ENCODE measurements at places on chromosomes 3 and 15.

- no peak for DNase-seq
These were observed 710.1 kb downstream of the SQOR start for GRCh38 chr15:46344915-46345314.

- DNase-seq: peak; percentile 91
These were observed 48.7 kb upstream of the NR2E3 start for GRCh38 chr15:71761649-71762048.

DNA sequence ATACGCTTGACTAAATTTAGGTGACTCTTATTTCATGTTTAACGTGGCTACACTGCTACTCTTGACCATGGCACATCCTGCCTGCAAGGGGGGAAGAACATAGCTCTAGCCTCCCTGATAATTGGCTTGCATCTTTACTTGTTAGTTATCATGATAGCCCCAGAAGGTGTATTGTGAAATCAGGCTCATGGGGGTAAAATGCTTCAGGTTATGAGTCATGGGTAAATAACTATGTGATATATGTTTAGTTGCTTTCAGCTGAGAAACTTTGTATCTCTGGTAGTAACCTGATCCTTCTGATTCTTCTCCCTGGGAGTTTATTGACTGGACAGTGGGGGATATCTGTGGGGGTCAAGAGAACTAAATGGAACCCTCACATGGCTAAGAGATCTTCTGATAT lies 660.8 kb upstream of the UBE2E2 start:
- DNase-seq: no peak

GRCh38 chr3:64696896-64697295 lies 9.1 kb upstream of the ADAMTS9 start:
- DNase-seq: no peak

DNA sequence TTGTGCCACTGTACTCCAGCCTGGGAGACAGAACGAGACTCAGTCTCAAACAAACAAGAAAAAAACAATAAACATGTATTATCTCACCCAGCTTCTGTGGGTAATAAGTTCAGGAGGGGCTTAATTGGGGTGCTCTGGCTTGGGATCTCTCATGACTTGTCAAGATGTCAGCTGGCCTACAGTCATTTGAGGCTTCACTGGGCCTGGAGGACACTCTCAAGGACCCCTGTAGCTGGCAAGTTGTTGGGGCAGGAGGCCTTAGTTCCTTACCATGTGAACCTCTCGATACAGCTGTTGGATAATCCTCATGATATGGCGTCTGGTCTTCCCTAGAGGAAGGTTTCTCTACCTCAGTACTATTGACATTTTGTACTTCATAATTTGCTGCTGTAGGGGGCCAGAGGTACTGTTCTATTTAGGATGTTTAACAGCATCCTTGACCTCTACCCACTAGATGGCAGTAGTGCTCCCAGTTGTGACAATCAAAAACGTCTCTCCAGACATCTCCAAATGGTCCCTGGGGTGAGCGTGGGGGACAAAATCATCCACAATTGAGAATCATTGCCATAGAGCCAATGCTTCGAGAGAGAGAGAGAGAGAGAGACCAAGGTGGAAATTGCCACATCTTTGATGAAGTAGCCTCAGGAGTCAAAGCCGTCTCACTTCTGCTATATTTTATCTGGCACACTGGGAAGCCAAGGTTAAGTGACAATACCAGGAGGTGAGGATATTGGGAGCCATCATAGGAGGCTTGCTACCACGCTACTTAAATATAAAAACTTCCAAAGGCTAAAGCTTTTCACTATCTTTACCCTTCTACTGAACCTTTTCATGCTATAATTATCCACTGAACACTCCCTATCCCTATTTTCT lies 23.9 kb upstream of the SLTM start:
- DNase-seq: peak; percentile 95

DNA sequence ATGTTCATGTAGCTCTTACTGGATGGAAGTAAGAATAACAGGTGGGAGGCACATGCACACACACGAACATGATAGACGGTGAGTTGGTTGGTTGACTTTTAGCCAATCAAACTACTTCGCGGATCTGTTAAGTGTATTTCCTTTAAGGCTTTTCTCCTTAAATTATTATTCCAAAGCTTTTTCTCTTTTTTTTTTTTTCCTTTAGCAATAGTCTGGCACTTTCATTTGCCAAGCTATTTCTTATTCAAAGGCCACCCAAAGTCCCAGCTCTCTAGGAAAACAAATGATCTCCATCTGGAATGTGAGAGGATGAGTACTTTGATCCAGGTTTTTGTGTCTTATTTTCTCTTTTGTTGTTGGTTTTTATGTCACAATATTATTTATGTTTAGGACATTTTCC lies 141.1 kb downstream of the TPRG1 start:
- DNase-seq: no peak

- peak; percentile 56 for DNase-seq
These were observed 152.4 kb downstream of the AGBL1 start for GRCh38 chr15:86231864-86232721.

DNA sequence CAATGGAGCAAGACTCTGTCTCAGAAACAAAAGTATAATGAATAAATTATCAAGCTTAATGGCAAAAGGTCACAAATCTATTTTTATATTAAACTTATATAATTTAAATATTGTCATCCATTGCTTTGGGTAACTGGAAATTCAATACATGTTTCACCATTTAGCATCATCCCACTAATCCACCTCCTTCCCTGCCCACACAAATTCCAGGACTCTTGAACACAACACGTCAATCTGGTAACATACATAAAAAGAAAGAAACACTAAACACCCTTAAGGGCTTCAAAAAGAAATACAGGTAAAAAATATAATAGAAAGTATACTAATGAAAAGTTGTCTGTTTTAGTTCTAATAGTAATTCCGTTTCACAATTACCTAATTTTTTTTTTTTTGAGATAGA lies 149.4 kb downstream of the STAG1 start:
- DNase-seq: no peak

- DNase-seq: peak; percentile 38
These were observed 756 bp upstream of the CAMK2N2 start for GRCh38 chr3:184261854-184262763.

DNA sequence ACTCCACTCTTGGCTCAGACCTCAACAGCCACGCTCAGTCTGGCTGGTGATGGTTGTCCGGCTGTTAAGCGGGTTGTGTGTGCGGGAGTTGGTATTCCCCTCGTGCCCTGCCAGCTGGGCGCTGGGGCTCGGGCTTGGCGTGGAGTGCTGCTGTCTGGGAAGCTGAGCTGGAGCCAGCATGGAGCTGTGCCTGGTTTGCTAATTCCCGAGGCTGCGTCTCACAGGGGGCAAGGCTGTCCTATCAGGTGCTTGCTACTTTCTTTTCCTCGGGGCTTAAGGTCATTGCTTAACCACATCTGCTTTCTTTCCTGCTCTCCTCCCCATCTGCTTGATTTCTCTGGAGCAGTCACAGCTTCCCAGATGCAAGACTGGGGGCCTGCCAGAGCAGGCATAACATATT lies 29.9 kb downstream of the PDIA5 start:
- DNase-seq: no peak

- no peak for DNase-seq
These were observed 169.3 kb downstream of the LPP start for GRCh38 chr3:188323067-188323842.

DNA sequence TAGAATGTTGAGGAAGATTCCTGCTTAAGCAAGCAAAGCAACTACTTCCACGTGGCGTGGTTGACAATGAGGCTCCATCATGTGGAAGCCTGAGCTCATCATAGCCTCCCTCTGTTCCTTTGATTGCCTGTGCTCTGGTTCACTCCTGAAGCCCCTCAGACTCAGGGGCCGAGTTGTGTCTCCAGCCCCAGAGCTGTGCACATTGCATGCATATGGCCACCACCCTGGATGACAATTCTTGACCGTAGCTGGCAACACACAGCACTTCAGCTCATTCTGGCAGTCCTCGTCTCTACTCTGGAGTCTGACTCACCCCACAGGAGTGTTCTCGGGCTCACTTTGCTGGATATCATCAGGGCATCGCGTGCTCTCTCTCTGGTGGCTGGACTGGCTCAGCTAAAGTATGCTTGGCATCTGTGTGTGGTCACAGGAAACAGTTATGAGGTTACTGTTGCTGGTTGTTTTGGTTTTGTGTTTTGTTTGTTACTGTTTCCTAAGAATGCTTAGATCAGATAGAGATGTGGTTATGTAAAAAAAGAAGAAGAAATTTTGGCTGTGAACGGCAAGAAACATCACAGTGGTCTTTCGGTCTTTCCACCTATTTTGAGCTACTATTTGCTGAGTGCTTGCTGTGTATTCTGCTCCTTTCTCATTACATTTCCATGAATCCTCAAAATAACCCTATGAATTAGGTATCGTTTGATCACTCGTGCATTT lies 41.6 kb upstream of the MRPS22 start:
- peak; percentile 86 for DNase-seq

GRCh38 chr15:70584441-70584837 lies 178.9 kb downstream of the UACA start:
- no peak for DNase-seq

DNA sequence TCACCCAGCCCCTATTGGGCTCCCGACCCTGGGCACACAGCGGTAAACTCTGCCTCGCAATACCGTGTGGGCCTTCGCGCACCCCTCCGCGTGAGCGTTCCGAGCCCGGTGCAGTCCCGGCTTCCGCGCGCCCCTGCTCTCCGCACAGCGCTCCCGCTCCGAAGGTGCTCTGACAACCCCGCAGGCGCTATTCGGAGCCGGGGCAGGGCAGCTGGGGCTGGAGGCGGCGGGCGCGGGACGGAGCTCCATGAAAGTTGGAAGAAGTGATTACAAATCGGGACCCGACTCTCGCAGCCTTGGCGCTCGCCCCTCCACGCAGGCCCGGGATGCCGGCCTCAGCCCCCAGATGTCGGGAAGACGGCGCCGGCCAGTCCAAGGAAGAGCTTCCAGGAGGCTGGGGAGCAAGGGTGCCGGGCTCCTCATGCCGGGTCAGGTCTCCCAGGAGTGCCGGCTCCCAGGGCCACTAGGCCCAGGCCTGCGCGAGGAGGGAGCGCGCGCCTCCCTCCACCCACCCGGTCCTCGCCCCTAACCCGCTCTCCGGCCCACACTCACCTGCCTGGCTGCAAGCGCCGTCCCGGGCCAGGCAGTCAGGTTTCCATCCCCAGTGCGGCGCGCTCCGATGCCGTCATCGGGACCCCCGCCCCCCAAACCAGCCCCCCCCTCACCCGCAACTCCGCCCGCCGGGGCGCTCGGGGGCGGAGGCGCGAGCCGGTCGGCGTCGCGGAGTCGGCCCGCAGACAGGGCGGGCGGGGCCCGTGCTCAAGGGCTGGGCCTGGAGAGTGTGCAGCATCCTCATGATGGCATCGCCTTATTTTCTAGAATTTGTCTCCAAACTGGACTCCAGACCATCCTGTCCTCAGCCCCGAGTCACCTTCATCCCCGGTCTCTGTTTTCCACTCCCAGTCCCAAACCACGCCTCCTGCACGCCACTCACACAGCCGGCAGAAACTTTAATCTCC lies at the start of gene KIF7:
Gene KIF7 (minus strand): TSS at position 621 of the 959 bp plus-strand sequence. CDS start 2,537 bp downstream, outside the sequence.
- no peak for DNase-seq

- no peak for DNase-seq
These were observed 262.5 kb downstream of the CGGBP1 start for GRCh38 chr3:87796137-87796842.

DNA sequence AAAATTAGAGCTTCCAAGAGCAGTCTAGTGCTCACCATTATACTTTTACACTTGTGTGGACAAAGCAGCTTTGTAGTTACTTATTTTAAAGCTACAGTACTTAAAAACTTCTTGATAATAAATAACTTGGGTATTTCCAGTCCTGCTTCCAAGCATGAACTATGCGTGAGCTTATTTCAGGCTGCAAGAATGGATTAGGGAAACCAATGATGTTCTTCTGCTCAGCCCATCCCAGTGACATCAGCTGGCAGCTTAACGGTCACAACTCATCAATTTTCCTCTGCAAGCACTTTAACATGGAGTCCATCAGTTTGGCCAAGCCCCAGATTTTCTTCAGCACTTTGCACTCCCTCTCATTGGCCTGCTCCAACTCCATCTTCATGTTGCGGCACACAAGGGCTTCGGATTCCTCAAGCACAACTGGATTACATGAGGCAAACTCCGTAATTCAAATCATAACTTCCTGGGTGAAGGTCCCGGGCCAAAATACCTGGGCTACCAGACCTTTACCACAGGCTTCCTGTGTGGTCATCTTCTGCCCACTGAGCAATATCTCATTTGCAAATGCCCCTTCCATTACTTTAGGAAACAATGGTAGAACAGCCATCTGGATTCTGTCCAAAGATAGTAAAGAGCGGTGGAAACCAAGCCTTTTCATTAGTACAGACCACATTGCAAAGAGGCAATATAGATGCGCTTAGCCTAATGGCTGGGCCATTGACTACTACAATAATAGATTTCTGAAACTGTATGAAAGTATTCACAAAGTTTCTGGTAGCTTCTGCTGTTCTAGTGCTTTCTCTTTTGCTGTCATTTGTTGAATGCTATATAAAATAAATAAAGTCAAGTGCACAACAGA lies 87.5 kb upstream of the DAZL start:
- DNase-seq: no peak

GRCh38 chr3:173396191-173397041 lies 1.1 kb upstream of the NLGN1 start:
- DNase-seq: no peak

- no peak for DNase-seq
These were observed 54.4 kb downstream of the ANXA2 start for GRCh38 chr15:60343221-60343970.

GRCh38 chr3:191781044-191781443 lies 320.1 kb downstream of the PYDC2 start:
- no peak for DNase-seq

DNA sequence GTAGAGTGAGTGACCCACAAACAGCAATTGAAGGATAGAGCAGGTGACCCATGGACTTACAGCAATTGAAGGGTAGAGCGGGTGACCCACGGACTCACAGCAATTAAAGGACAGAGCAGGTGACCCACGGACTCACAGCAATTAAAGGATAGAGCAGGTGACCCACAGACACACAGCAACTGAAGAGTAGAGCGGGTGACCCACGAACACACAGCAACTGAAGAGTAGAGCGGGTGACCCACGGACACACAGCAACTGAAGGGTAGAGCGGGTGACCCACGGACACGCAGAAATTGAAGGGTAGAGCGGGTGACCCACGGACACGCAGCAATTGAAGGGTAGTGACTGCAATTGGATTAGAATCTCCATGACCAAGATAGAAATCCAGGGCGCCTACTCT lies 9.8 kb upstream of the TNK2 start:
- DNase-seq: no peak

DNA sequence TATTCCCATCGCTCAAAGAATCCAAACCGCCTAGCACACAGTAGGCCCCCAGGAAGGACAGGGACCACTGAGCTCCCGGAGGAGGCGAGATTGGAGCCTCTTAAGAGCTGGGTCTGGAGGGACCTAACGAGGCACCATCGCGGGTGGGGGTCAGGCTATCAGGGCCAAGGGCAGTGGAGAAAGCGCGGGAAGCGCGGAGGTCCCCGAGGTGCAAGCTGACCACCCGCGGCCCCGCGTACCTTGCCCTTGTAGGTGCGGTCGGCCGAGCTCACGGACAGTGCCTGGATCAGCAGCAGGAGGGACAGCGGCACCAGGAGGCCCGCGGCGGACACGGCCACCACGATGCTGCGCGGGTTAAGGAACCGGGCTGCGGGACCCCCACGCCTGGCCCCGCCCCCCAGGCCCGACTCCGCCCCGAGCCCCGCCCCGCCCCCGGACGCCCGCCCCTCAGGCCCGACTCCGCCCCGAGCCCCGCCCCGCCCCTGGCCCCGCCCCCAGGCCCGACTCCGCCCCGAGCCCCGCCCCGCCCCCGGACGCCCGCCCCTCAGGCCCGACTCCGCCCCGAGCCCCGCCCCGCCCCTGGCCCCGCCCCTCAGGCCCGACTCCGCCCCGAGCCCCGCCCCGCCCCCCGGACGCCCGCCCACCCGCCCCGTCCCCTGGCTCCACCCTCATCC lies 3.9 kb downstream of the ZDHHC19 start:
- DNase-seq: no peak
